Sciatic nerve (tissue), 2 donors: ENCODE measurements at places on chromosomes 2 and 18. TPM values are rescaled to one million over a fixed set of nuclear protein-coding genes. Genes with fewer than 3 reads are reported as not detected.

The TUBA3E gene
- total RNA-seq, result not detected

The CACNB4 gene
- total RNA-seq, result 11.4 TPM

The C2orf78 gene
- total RNA-seq, result not detected

The CNTNAP5 gene
- not detected for total RNA-seq

The XDH gene
- total RNA-seq, result 0.22 TPM

The SERPINB11 gene
- total RNA-seq, result not detected

The STRN gene
- 38.9 TPM for total RNA-seq

The AGAP1 gene
- total RNA-seq, result 62.9 TPM

The ZSCAN30 gene
- 28.4 TPM for total RNA-seq

The AQP12B gene
- not detected for total RNA-seq

The RTP5 gene
- total RNA-seq, result not detected

The EFR3B gene
- 13.2 TPM for total RNA-seq

The COL4A4 gene
- 7.4 TPM for total RNA-seq
